Hematopoietic multipotent progenitor cell treated with erythropoietin and hydrocortisone succinate and interleukin-3 and kit ligand, for 6 days (in vitro differentiated cells): ENCODE measurements at places on chromosomes 3 and 15.
A peak's percentile ranks its signal among the peaks of the same experiment; 100 is the strongest.

DNA sequence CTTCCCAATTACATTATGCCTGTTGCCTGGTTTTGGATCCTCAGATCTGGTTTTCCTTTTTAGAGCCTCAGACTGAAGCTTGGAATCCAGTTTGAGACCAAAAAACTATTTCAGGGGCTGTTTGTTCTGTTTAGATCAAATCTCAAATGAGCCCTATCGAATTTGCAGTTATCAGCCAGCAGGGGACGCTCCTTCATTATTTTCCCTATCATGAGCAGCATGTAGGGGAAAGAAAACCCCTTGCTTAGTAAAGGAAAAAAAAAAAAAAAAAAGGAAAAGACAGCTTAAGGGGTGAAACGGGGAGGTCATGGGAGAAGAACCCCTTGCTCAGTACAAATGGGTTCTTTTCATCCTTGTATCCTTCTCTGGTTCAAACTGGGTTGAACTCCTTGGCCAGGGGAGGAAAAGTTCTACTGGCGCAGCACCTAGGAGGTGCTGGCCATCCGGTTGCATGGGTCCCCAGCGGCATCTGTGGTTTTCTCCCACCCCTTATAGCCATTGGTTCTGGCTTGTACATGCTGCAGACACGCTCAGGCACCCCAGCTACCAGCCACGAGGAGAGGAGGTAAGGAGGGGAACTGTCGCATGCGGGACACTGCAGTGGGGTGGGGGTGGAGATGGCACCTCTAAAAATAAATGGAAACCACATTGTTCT is 1375.1 kb upstream of the ALCAM start:
- DNase-seq: no peak

DNA sequence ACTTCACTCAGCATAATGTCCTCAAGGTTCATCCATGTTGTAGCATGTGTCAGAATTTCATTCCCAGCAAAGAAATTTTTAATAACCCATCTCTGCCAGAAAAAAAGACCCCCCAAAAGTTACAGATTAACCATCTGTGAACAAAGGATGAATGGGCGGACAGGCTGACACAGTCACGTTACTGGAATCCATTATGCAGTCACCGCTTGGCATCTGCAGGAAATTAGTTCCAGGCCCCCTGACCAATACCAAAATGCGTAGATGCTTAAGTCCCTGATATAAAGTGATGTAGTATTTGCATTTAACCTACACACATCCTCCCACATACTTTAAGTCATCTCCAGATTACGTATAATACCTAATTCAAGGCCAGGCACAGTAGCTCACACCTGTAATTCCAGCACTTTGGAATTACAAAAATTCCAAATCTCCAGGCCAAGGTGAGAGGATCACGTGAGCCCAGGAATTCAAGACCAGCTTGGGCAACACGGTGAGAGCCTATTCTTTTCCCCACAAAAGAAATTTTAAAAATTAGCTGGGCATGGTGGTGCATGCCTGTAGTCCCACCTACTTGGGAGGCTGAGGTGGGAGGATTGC is 1.5 kb upstream of the SLC12A8 start:
- DNase-seq: no peak

GRCh38 chr3:65919826-65920225 is 118.9 kb downstream of the MAGI1 start:
- no peak for DNase-seq

- DNase-seq: peak; percentile 60
Measured at GRCh38 chr3:35639254-35640186, at the start of gene ARPP21. TSS of gene ARPP21 (plus strand) at chr3:35639525. CDS start at chr3:35681752, 42,227 bp downstream.

DNA sequence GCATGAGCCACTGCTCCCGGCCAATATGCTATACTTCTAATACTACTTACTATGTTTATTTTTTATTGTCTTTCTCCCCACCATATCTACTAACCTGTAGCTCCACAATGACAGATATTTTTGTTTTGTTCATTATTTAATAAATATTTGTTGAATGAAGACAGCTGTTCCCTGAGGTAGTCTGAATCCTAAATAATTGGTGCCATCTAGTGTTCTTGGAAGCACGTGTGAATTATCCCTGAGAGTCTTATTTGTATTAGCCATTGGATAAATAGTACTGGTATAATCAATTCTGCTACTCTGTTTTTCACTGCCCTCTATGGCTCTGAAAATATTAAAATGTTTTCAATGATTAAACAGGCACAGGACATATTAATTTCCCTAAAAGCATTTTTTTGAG is 5.6 kb upstream of the APPL1 start:
- DNase-seq: no peak

GRCh38 chr3:138686771-138687221 is 78.2 kb downstream of the FAIM start:
- peak; percentile 94 for DNase-seq

DNA sequence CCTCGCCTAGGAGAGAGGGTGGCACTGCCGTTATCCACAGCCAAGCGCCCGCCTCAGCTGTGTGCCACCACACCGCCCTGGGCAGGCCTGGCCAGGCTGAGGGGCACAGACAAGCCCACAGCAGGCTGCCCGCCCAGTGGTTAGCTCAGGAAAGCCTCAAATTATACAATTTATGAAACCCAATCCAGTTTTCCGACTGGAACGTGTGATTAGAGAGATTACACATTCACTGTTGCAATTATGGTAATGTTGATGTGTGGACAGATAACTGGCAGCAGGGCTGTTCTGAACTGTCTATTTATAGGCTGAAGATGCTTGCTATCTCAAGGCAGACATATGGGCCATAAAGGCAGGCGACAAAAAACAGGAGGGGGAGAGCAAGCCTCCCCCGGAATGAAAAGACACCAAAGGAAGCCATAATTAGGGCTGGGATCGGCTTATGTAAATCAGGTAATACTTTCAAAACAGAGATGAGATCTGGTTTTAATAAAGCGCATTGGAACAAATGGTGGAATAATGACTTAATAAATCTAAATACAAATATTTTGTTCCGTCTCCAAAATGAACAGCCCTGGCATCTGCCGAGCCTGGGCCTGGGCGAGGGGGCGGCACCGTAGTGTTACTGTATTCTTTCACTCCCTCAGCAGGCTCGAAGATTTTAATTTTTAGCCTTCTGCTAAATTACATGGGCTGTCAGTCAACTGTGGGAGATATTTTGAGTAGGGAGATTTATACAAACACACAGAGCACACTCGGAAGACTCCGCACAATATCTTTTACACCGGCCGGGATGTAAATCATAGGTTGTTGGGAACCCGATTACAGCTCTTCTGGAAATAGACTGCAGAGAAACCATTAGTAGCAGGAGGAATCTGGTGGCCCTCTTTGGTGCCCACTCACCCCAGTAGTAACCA is 103.1 kb upstream of the TLE3 start:
- peak; percentile 74 for DNase-seq

DNA sequence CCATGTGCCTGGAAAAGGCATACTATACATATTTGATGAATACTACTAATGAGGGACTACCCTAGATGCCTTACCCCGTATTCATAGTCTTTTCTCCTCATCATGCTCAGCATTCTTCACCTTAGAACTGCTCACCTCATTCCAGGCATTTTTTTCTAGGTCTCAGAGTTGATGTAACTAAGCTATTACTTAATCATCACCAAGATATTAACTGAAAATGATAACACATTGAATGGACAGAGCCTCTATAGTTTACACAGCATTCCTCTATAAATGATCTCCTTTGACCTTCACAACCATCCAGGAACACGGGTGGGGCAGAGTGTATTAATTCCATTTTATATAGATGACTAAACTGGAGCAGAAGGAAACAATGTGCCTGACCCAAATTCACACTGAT is 174.1 kb upstream of the DPH6 start:
- no peak for DNase-seq

DNA sequence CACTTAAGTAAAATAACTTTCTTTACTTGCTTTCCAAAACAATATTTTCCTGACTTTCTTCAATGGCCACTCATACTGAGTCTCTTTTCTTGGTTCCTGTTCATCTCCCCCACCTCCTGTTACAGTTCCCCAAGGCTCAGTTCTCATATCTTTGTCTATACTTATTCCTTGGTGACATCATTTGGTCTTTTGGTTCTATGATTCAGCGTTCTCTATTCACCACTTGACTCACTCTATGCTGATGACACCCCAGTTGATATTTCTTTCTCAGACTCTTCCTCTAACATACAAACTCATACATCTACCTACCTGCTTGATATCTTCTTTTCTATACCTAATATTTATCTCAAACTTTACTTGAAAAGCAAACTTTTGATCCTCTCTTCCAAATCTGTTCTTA is 85.0 kb upstream of the P3H2 start:
- DNase-seq: no peak

GRCh38 chr3:172223870-172224269 is 184.5 kb downstream of the FNDC3B start:
- DNase-seq: no peak

DNA sequence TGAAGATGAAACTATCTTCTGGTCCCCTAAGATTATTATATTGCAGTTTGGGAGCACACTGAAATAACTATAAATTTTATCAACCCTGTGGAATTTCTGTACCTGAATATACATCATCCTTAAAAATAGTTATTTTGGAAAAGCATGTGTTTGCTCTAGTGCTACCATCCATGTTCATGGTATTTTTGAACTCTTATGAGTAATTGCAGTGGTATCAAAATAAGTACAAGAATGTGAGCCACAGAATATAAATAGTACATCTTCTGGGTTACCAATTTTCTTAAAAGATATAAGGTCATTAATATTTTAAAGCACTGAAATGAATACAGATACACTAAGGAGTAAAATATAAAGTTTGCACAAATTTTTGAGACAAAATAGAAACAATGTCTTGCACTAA is 206.5 kb downstream of the CBLB start:
- no peak for DNase-seq

- DNase-seq: no peak
Measured at GRCh38 chr15:64521201-64521600, 60.8 kb downstream of the ZNF609 start.

DNA sequence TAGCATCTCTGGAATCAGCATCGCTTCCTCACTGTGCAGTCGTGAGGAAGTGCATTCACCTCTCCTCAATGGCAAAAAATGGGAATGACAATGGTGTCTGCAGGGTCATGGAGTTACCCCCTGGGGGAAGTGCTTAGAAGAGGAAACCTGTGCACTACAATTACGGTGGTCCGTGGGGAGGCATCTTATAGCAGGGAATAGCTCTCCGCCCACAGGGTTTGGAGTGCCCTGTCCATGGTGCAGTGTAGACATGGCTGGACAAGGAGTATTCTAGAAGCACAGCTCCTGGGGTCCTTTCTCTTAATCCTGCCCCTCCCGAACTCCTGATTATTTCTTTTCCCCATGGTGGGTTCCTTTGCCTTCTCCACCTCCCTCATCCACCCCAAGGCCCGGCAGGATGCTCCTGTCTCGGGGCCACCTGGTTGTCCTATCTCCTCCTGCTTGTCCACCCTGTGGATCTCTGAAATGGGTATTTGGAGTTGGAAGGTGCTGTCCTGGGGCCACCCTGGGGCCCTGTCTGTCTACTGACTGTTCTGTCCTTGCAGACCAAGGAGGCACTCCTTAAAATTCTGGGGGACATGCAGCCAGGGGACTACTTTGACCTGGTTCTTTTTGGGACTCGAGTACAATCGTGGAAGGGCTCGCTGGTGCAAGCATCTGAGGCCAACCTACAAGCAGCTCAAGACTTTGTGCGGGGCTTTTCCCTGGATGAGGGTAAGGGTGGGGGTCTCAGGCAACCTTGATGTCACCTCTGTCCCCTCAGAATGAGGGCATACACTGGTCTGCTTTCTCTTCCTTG is 5.2 kb downstream of the ITIH1 start:
- no peak for DNase-seq

- peak; percentile 36 for DNase-seq
Measured at GRCh38 chr15:39919748-39920509, at the start of gene GPR176. TSS of gene GPR176 (minus strand) at chr15:39920266. CDS start at chr15:39920026, 240 bp downstream.

- DNase-seq: no peak
Measured at GRCh38 chr3:50816894-50817293, 142.2 kb downstream of the DOCK3 start.

DNA sequence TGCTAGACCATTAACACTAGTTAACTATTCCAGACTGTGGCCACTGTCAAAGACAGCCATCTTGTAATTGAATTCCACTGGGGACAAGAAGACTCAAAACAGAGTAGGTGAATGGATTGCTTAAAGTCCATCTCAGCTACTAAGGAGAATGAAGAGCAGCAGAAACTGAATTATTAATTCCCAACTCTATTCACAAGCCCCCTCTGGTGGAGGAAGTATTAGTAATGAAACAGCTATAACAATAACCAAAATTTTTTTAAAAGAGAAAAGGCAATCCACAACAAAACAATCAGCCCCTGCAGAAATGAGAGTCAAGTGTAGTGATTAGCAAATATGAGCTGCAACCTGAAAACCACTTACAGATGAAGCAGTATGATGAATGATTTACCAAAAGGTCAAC is 302.8 kb downstream of the FHIT start:
- peak; percentile 51 for DNase-seq

DNA sequence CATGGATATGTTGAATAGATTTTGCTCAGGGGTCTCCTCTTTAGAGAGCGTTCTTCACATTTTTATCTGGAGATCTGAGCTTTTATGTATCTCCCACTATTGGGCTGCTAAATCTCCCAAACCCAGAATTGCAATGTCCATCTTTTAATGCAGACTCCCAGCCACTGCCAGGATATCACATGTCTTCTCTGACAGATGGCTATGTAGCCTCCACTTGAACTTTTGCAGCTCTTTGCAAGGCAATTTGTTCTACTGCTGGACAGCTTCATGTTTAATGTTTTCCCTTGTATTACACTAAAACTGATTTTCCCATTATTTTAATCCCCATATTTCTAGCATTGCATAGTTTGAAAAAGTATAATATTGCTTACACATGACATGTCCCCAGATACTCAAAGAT is 177.2 kb downstream of the LPP start:
- DNase-seq: no peak

- DNase-seq: no peak
Measured at GRCh38 chr3:54202054-54202453, 79.7 kb downstream of the CACNA2D3 start.

- no peak for DNase-seq
Measured at GRCh38 chr3:186951640-186952552, 21.6 kb downstream of the ST6GAL1 start.

- DNase-seq: peak; percentile 85
Measured at GRCh38 chr3:108552267-108553159, 36.7 kb downstream of the CIP2A start.

- DNase-seq: no peak
Measured at GRCh38 chr3:45792516-45793172, 3.7 kb downstream of the SLC6A20 start.

GRCh38 chr3:183328164-183328563 is 75.1 kb downstream of the B3GNT5 start:
- no peak for DNase-seq

DNA sequence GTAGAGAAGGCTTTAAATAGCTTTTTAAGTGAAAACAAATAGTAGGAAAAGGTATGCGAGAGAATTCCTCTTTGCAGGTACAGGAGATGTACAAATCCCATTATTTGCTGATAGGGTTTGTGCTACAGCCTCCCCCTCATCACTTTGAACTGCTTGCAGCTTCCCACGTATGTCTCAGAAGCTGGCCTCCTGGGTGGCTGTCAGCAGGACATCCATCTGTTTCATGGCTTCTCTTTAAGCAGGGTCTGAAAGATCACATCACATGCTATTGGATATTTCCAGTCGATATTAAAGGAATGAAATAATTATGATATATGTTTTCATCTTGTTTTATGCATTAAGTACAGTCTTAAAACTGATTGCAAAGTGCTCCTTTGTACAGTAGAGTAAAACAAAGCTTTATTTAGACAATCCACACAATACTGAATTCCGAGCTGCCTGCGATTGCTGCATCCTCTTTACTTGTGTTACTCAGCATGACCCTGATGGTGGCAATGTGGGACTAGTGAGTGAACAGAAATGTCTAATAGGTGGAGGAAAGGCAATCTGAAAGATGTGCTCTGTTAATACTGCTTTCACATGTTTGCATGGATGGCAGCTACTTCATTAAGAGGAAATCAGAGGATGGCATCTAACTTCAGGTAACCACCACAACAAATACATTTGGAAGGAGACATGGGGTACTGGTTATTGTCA is 930.6 kb upstream of the SEMA6D start:
- no peak for DNase-seq
